ENCODE measurements at places on chromosomes 13 and 19.
A peak's percentile ranks its signal among the peaks of the same experiment; 100 is the strongest.

GRCh38 chr19:6988257-6988656 lies 33.0 kb downstream of the MBD3L2B start:
- DNase-seq: no peak

GRCh38 chr19:30029721-30030510 lies 87.9 kb downstream of the URI1 start:
- DNase-seq: no peak

DNA sequence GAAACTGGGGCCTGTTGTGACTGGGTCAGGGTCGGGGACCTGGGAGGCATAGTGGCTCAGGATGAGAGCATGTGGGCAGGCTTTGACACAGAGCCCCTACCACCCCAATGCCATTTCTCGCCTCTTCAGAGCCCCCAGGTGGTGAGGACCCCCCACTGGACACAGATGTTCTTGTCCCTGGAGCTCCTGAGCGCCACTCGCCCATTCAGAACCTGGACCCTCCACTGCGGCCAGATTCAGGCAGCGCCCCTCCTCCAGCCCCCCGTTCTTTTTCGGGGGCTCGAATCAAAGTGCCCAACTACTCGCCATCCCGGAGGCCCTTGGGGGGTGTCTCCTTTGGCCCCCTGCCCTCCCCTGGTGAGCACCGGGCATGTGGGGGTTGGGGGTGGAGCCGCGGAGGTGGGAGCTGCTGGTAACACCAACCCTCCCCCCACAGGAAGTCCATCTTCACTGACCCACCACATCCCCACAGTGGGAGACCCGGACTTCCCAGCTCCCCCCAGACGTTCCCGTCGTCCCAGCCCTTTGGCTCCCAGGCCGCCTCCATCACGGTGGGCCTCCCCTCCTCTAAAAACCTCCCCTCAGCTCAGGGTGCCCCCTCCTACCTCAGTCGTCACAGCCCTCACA lies 10.4 kb downstream of the IGFLR1 start:
- DNase-seq: no peak

DNA sequence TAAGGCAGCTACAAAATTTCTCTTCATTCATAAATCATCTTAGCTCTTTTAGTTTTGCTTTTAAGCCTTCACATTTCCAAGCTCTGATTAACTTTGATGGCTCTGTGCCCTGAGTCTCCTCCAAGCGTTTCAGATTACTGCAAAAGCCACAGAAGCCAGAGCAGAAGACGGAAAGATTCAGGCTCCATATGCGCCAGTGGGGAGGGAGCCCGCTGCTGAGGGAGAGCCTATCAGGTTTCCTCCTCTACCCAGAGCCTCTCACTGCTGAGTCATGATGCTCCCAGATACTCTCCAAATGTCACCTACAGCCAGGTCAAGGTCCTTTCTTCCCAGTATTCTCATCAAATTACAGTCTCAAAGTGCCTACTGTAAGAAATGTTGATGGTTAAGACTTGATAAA lies 193.6 kb downstream of the RAP2A start:
- no peak for DNase-seq

DNA sequence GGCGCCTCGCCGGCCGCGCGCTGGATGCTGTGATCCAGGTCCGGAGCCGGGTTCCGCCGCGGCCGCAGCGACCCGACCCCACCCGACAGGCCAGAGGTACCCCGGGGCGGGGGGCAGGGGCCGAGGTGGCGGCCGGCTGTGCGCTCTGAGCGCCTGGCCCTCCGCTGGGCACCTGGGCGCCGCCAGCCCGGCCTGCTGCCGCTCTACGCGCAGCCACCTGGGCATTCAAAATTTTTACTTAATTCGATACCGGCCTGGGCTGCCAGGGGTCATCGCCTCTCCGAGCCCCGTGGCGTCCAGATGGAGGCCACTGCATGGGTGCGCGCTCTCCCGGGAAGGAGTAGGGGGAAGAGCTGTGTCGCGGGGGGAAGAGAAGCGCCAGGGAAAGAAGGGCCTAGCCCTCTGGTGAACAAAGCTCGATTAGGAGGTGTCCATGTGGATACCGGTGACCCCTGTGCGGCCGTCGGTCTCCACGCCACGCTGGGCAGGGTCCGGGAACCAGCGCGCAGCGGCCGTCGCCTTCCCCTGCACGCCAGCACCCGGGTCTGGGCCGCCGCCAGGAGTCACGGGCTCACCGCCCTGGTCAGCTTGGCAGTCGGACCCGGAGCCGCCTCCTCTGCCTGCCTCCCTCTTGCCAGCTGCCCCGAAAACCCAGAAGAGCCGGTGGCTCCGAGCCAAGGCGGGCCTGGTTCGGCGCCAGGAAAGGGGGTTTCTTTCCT lies 666 bp downstream of the BIVM start:
- no peak for DNase-seq

- peak; percentile 78 for DNase-seq
Observed at GRCh38 chr13:30006246-30006645, 155.8 kb upstream of the UBL3 start.

GRCh38 chr19:38561658-38562057 lies 56.1 kb downstream of the MAP4K1 start:
- DNase-seq: no peak

DNA sequence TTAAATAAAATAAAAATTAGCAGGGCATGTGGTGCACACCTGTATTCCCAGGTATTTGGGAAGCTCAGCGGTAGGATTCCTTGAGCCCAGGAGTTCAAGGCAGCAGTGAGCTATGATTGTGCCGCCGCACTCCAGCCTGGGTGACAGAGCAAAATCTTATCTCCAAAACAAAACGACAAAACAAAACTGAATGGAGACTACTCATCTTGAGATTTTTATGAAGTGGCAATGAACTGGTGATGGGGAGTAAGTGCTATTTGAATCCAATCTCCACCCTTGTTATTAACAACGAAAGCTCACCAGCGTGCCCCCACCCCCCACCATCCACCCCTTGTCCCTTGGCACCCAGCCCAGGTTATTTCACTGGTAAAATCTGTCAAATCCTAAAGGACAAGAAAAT lies 45.2 kb upstream of the URI1 start:
- no peak for DNase-seq

GRCh38 chr13:87923753-87924152 lies 252.6 kb downstream of the SLITRK5 start:
- no peak for DNase-seq

GRCh38 chr13:40189898-40190630 lies 476.4 kb downstream of the FOXO1 start:
- DNase-seq: no peak

All from HL-60 (cell line).